ENCODE measurements at places on chromosomes 12 and 14. TPM values are rescaled to one million over a fixed set of nuclear protein-coding genes. Genes with fewer than 3 reads are reported as not detected.
A peak's percentile ranks its signal among the peaks of the same experiment; 100 is the strongest.

DNA sequence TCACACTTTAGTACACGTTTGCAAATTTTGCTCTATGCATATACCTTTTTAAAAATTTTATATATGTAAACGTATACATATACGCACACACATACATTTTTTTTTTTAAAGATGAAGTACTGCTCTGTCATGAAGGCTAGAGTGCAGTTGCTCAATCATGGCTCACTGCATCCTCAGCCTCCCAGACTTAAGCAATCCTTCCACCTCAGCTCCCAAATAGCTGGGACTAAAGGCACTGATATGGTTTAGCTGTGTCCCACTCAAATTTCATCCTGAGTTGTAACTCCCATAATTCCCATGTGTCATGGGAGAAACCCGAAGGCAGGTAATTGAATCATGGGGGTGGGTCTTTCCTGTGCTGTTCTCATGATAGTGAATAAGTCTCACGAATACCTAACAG is 220.8 kb upstream of the CAND1 start:
- no peak for DNase-seq
- H3K4me3 ChIP-seq, result no peak overlapping the region
- no peaks in the 10 kb centered on the region for H3K36me3 ChIP-seq
- no peaks in the 10 kb centered on the region for H3K4me1 ChIP-seq
- H3K27me3 ChIP-seq, result peaks cover 9% of the 10 kb centered on the region

GRCh38 chr14:92926931-92927330 is 4.0 kb downstream of the CHGA start:
- no peak overlapping the region for H3K27ac ChIP-seq
- H3K27me3 ChIP-seq, result peaks cover 10% of the 10 kb centered on the region
- H3K4me1 ChIP-seq, result peaks cover 15% of the 10 kb centered on the region
- no peak overlapping the region for H3K4me3 ChIP-seq
- no peaks in the 10 kb centered on the region for H3K36me3 ChIP-seq

DNA sequence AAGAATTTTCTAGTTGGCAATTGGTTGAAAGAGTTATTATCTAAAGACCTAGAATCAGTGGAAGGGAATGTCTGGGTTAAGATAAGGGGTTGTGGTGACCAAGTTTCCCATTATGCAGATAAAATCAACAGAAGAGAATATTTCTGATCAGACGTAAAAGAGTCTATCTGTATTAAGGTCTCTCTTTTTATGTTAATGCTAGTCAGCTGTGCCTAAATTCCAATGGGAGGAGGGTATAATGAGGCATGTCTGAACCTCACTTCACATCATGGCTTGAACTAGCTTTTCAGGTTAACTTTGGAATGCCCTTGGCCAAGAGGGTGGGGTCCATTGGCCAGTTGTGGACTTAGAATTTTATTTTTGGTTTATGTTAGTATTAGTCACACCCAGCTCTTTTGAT is 34.3 kb upstream of the CHST11 start:
- H3K36me3 ChIP-seq, result no peaks in the 10 kb centered on the region
- no peaks in the 10 kb centered on the region for H3K27me3 ChIP-seq
- no peak overlapping the region for H3K27ac ChIP-seq
- peaks cover 13% of the 10 kb centered on the region for H3K4me1 ChIP-seq
- no peak overlapping the region for H3K4me3 ChIP-seq

Gene LRRC10
- total RNA-seq, result not detected

DNA sequence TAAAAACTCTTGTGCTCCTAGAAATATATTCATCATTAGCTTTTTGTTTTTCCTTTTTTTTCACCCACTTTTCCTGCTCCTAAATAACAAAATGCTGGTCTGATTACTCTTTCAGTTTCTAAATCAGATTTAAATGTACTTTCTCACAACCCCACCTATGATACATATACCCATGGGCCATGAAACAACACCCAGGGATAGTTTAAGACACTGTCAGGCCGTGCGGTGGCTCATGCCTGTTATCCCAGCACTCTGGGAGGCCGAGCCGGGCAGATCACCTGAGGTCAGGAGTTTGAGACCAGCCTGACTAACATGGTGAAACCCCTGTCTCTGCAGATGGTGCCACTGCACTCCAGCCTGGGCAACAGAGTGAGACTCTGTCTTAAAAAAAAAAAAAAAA is 1.6 kb upstream of the NUMB start:
- DNase-seq, result no peak
- H3K27ac ChIP-seq, result no peak overlapping the region
- no peaks in the 10 kb centered on the region for H3K27me3 ChIP-seq
- H3K4me3 ChIP-seq, result no peak overlapping the region

- H3K4me3 ChIP-seq, result no peak overlapping the region
- H3K27ac ChIP-seq, result no peak overlapping the region
- DNase-seq, result no peak
These were observed 84.7 kb downstream of the BMP4 start for GRCh38 chr14:53871951-53872350.

DNA sequence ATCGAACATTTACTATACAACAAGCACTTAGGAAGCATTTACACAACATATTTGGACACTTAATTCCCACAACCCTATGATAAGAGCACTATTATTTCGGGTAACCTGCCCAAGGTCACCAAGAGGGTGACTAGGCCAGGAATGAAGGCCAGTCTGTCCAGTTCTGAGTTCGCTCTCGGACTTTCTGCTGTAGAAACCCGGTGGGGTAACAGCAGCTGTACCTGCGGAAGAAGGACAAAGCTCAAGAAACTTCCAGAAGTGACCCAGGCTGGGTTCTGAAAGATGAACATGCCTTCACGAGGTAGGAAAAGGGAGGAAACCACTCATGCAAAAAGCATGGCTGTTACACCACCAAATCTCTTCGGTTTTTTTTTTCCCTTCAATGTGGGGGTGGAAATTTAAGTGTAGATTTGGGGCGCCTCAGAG is 10.8 kb downstream of the PLA2G1B start:
- H3K27ac ChIP-seq, result peak overlapping the region; percentile 90
- H3K27me3 ChIP-seq, result no peaks in the 10 kb centered on the region
- no peak for DNase-seq
- no peaks in the 10 kb centered on the region for H3K36me3 ChIP-seq
- peaks cover 13% of the 10 kb centered on the region for H3K4me1 ChIP-seq

Gene BCL11B
- total RNA-seq, result 0.10 TPM

DNA sequence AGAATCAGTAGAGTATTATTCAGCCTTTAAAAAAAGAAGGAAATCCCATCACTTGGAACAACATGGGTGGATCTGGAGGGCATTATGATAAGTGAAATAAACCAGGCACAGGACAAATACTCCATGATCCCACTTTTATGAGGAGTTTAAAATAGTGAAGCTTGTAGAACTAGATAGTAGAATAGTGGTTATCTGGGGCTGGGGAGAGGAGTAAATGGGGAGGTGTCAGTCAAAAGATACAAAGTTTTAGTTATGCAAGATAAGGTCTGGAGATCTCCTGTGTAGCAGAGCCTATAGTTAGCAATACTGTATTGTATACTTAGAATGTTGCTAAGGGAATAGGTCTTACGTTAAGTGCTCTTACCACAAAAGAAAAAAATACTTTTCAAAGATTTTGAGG is 64.9 kb downstream of the RIC8B start:
- no peak overlapping the region for H3K4me3 ChIP-seq
- no peaks in the 10 kb centered on the region for H3K4me1 ChIP-seq
- no peaks in the 10 kb centered on the region for H3K27me3 ChIP-seq
- no peak overlapping the region for H3K27ac ChIP-seq
- DNase-seq, result no peak

GRCh38 chr14:67889455-67889854 is 69.9 kb downstream of the RAD51B start:
- H3K27me3 ChIP-seq, result no peaks in the 10 kb centered on the region
- no peak for DNase-seq
- H3K4me1 ChIP-seq, result no peaks in the 10 kb centered on the region
- no peak overlapping the region for H3K27ac ChIP-seq
- H3K36me3 ChIP-seq, result peaks cover 8% of the 10 kb centered on the region
